GM04504 (cell line): ENCODE measurements at places on chromosomes 4 and X.

- no peak for DNase-seq
Measured at GRCh38 chrX:39714471-39714870, 383.3 kb downstream of the BCOR start.

DNA sequence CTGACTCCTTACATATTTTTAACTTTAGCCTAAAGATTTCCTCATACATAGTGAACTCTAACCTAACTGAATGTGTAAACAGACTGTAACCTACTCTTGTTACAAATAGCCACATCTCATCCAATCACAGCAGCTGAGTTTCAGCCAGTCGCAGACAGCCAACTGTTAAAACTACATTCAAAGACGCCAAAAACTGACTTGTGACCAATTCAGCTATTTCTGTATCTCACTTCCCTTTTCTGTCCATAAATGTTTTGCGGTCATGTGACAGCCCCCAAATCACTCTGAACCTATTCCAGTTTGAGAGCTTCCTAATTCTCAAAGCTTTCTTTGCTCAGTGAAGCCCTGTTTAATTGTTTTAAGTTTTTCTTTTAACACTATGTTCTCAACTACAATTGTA lies 2731.9 kb downstream of the ARAP2 start:
- DNase-seq: no peak

GRCh38 chr4:184288451-184289178 lies 70.9 kb upstream of the ENPP6 start:
- no peak for DNase-seq

GRCh38 chrX:39399387-39399786 lies 598.1 kb downstream of the MID1IP1 start:
- no peak for DNase-seq

DNA sequence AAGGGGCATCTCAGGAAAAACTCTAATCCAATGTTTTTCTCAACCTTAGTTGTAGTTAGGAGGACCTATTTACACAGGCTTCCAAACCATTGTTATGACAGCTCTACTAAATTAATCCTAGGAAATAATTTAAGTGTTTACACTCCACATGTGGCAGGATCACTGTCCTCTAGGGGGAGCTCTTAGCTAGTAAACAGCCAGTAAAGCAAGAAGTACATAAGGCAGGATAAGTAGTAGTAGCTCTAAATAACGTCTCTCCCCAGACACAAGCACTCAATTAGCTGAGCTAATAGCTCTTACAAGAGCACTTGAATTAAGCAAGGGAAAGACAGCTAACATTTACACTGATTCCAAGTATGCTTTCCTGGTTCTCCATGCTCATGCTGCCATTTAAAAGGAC lies 37.3 kb downstream of the NUDT11 start:
- no peak for DNase-seq

GRCh38 chrX:136847874-136848273 lies 32.7 kb downstream of the RBMX start:
- no peak for DNase-seq

DNA sequence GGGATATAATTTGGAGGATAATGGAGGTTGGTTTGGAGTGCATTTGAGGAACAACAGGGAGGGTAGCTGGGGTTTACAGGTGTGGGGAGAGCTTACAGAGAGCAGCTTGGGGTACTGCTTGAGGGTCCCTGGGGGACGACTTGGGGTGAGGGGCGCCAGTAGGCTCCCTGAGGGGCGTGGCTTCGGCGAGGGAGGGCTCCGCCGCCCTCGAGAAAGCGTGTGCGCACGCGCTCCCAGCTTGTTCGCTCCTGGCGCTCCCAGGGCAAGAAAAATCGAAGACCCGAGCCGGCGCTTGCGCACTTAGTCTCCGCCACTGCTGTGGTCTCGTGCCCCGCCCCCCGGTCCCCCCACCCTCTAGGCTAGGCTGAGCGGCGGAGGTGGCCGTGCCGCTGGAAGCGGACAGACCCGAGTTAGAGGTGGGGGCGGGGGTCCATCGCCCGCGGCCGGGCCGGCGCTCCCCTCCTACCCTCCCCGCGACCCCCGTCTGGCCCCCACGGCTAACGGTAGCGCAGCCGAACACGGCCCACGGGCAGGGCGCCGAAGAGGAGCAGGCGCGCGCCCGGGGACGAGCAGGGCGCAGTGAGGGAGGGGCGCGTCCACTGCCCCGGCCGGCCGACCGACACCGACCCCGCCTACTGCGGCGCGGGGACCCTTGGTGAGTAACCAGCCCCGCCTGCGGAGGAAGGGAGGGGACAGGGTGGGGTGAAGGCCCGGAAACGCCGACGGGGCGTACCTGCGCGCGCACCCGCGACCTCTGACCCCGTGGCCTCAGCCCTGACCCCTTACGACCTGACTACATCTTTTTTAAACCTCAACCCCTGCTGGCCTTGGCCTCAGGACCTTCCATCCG lies 5.4 kb upstream of the CCDC120 start:
- no peak for DNase-seq

- DNase-seq: no peak
Measured at GRCh38 chr4:54475546-54475945, 182.2 kb upstream of the KIT start.

DNA sequence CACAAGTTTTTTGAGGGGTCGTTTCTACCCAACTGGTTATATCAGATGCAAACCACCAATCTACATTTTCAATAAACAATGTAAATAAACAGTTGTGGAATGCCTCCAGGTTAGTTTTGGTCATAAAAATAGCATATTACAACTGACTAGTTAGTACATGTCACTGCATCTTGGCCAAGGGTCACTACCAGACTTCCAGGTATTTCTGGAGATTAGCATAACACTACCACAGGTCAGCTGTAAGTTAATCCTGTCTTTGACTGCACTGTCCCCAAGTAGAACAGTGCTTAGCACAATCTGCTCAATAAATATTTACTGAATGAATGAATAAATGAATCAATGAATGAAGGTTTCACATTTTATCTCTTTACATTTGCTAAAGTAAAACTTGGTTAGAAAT lies 64.4 kb downstream of the TBC1D19 start:
- no peak for DNase-seq

DNA sequence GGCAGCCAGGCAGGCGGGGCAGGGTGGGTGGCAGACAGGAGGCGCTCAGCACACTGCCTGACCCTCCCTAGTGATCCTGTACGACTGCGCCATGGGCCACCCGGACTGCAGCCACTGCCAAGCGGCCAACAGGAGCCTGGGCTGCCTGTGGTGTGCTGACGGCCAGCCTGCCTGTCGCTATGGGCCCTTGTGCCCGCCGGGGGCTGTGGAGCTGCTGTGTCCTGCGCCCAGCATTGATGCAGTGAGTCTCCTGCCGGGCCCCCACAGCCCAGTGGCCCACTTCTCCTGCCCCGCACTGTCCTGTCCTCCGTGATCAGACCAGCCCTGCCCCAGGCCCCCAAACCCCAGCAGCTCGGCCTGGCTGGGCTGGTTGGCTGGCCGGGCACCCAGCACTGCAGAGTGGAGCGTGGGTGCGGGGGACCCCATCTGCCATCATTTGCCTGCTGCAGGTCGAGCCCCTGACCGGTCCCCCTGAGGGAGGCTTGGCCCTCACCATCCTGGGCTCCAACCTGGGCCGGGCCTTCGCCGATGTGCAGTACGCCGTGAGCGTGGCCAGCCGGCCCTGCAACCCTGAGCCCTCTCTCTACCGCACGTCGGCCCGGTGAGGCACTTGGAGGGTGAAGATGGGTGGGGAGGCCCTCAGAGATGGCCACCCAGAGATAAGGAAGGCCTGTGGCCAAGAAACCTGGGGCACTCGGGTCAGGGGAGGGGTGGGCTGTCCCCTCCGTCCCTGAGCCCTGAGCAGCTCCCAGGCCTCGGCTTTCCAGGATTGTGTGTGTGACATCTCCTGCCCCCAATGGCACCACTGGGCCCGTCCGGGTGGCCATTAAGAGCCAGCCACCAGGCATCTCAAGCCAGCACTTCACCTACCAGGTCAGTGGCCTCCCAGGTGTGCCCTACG lies 7.6 kb downstream of the PLXNB3 start:
- no peak for DNase-seq

- DNase-seq: peak; percentile 8
Measured at GRCh38 chr4:19514276-19515070, 737.2 kb upstream of the SLIT2 start.

GRCh38 chr4:108488865-108489264 lies 131.5 kb upstream of the RPL34 start:
- no peak for DNase-seq

- peak; percentile 82 for DNase-seq
Measured at GRCh38 chr4:88533937-88534750, 10.6 kb upstream of the PYURF start.

DNA sequence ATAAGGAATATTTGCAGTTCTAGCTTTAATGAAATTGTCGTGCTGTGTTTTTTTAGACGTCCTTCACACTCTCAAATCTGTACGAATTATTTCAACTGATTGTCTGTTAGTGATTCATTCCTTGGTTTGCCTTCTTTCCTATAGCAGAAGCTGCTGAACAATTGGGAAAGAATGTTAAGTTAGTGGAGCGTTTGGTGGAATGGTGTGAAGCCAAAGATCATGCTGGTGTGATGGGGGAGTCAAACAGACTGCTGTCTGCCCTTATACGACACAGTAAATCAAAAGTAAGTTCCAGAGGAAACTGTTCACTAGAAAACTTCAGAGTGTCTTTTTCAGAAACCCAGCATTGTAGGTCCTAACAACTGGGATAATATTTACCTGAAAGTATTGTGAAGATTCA lies 159.9 kb downstream of the RAP1GDS1 start:
- DNase-seq: no peak

GRCh38 chr4:86307432-86307831 lies 52.4 kb downstream of the MAPK10 start:
- DNase-seq: no peak

DNA sequence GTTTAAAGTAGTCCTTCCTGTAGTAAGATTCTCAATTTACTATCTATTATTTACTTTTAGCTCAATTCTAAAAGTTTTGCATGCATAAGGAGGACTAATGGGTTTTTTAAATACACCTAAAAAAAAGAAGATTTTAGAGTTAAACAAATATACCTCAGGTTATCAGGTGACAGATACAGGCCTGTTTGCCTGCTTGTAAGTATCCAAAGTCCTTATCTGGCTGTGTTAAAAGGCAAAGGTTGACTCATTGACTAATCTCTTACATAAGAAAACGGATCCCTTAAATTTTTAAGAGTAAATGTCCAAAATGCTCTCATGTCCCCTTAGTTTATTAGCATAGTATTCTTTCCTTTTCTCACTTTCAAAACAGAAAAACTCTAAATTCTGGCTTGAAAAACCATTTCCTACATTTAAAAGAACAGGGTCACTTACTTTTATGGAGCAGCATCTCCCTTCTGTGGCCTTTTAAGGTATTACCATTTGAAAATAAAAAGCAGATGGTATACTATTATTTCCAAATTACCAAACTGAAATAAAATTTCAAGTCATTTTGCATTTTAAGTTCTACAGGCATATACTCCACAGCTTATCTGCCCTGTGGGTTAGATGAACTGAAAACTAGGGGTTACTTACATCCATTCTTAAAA lies 4.5 kb downstream of the CBR4 start:
- DNase-seq: no peak

DNA sequence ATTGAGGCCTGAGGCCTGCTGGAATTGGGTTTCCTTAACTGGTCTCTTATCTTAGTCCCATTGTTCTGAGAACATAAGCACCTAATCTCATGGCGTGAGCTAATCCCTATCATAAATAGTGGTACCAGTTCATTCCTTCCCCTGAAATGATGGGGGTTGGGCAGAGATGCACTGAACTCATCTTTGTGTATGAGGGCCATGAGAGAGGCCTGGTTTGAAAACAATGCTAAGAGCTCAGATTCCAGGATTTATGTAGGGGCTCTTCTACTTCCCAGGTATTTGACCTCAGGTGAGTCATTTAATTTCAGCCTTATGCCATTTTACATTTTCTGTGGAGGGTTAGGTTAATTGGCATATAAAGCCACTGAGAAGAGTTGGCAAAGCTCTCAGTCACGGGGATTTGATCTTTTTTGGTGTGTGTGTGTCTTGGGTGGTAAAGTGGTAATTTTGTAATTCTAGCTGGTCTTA lies 4.4 kb downstream of the RBM3 start:
- DNase-seq: no peak

GRCh38 chr4:31545755-31546154 lies 825.6 kb downstream of the PCDH7 start:
- no peak for DNase-seq

DNA sequence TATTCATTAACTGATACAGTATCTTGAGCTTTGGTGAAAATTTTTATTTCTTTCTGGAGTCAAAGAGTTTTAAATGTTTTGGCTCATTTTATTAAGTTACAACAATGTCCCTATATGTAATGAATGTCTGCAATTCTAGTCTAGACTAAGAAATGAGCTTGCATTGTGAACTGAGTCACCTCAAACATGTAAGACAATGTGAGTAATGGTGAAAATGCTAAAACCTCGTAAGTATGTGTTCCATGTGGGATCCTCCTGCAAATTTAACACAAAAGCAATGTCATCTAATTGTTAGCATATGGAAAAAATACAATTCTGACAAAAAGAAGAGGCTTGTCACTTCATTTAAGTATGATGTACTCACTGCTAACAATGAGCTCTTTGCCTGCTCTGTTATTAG lies 480.5 kb upstream of the FSTL5 start:
- DNase-seq: no peak

DNA sequence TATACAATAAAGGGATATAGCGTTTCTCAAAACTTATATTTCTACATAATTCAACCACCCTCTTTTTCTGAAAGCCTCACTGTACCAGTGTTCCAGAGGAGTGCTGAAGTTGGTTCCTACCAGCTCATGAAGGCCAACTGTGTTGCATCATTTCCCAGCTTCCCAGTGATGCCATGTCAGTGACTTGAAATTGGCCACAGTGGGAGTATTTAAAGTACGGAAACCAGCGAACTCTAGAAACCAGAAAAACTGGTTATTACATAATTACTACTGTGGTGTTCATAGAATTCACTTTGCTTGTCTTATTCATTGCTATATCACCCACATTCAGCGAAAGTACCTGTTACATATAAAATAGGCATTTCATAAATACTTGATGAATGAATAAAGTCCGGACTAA lies 135.4 kb downstream of the GC start:
- no peak for DNase-seq

DNA sequence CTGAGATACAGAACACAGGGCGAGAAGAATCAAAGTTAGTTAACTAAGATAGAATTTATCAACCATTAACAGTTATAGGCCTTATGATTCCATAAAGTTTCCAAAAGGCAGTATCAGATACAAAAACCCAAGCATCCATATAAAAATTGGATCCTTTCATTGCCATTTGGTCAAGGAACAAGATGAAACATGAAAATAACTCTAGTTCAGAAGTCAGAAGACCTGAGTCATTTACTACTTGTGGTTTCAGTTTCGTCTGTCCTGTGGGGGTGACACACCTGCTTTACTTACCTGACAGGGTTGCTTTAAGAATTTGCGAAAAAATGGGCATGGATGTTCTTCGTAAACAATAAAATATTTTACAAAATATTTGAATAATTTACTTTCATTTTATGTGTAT lies 130.8 kb downstream of the ANAPC10 start:
- no peak for DNase-seq

DNA sequence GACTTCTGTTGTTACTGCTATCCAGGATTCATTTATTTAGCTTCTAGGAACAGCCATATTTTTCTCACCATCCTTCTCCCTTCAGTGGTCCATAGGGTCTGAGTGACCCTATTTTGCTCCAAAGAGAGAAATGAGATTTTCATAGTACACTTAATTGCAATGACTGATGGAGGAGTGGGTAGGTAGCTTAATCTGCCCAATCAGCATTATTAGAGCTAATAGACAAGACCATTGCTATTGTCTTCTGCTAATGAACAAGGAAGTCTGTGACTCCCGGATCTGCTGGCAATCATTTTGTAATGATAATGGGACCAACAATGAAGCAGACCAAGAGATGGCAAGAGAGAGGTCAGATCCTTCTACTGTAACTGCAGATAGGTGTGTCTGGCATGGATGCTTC lies 271.4 kb upstream of the SLC7A11 start:
- DNase-seq: no peak

GRCh38 chrX:49233887-49234555 lies 881 bp upstream of the CACNA1F start:
- DNase-seq: no peak
